ENCODE measurements at places on chromosomes 6 and 20.

- DNase-seq = no peak
These were observed 297.2 kb upstream of the NRSN1 start for GRCh38 chr6:23828861-23829260.

DNA sequence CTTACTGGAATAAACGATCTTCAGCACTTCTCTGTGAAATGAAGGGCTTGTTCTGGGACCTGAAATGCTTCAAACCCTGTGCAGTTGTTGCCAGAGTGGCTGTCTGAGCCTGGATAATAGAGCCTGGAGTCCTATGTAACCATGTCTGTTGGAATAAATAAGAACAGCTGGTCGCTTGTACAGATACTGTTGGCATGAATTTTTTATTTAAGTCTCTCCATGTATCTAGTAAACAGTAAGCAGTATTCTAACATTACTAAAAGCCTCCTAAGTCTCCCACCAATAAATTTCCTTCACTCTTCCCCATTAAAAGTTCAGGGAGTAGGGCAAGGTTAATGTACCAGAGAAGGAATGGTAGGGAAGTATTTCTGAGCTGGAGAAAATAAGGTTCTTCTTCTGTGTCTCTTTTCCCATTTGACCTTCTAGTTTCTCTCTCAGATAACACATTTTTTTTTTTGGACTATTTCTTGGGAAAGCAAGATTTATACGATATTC lies 227.5 kb downstream of the PRL start:
- DNase-seq = no peak

DNA sequence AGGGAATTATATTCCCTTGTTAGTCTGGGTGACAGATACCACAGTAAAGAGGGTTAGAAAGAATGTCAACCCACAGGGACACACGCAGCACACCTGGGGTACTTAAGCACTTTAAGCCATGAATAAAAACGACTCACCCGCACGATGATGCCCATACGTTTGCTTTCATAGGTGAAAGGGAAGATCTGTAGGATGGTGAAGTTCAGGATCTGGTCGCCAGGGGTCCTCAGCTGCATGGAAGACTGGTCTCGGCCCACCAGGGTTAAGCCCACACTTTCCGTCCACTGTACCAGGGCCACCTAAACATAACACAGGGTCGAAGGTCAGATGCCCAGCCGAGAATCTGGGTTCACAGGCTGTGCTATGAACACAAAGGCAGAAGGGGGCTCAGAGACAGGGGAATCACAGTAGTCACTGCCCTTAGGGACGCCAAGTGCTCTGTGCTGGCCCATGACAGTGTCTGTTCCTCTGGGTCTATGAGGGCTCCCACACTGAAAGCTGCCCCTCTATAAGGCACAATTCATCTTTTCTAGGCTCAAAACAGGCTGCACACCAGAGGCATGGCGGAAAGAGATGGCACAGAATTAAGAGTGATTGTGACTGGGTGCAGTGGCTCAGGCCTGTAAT lies 96.8 kb upstream of the NFATC2 start:
- DNase-seq = peak; percentile 66

DNA sequence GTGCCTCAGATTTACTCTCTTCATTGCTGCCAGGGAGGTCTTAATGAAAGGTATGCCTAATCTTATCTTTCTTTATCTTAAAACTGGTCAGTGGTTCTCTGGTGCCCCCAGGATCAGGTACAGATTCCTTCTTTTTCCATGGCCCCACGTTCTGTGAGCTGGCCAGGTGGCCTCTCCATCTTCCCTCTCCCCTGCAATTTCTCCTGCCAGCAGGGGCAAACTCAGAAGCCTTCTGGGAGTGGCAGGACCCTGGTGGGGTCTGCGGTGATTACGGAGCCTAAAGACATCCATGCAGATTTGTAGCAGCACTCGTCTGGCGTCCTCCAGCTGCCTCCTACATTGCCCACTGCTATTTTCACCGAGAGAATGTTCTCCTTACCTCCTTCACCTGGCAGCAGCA lies 95.8 kb downstream of the CCDC170 start:
- no peak for DNase-seq

GRCh38 chr6:73732845-73733675 lies 37.1 kb downstream of the CD109 start:
- DNase-seq = peak; percentile 61

GRCh38 chr6:42354702-42355101 lies 97.0 kb downstream of the TRERF1 start:
- no peak for DNase-seq

DNA sequence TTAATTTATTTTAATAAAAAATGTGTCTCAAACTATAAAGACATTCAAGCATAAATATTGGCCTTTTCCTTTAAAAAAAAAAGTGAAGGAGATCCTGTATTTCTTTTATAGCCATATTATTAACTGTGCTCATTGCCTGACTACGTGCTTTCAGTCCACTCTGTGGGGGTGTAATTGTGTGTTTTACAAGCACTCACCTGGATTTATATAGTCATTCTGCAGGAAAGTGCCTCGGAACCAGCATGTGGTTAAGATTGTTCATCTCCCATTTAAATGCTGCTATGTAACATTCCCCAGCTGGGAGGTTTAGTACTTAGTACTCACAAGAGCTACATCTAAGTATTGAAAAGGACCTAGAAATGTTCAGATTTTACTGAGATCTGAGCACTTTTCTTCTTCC lies 47.9 kb upstream of the SLC22A16 start:
- DNase-seq = no peak

DNA sequence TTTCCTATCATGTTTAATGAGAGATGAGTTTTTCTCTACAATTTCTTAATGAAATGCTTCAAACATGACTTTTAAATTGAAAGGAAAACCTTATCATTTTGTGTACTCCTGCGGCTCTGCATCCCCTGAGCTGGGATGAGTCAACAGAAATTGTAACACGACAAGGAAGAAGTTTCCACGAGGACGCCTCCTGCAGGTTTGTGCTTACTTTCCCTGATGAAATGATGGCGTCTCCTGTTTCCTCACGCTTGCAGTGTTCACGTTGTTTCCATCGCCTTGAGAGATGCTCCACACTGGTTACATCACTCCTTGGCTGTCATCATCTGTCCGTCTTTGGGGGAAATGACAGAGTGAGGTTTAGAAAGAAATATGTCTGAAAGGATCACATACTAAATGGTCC lies 233.7 kb upstream of the ZFP64 start:
- no peak for DNase-seq

- DNase-seq = no peak
These were observed 34.0 kb upstream of the SEC63 start for GRCh38 chr6:107991772-107992550.

DNA sequence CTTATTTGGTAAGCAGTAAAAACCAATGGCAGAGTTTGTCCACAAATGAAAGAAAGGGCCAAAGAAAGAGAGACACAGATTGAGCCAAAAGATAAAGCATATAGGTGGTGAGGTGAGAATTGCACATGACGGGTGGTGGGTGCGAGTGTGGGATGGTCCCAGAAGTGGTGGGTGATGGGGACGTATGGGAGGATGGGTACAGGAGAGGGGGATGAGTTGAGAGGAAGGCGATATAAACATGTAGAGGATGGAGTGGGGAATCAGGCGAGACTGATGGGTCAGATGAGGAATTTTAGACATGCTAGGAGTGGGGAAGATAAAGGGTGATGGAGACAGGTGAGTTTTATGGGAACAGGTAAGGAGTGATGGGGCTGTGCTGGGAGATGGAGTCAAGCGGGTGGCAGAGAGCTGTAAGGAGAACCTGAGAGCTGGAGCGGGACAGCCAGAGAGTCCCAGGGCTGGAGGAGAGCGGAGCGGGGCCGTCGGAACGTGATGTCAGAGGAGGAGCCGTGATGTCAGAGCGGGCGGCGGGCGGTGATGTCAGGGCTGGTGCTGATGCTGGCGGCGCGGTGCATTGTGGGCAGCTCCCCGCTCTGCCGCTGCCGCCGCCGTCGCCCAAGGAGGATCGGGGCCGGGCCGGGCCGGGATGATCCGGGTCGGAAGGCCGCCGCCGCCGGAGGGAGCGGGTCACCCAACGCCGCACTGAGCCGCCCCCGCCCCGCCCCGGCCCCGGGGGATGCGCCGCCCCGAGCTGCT lies at the start of gene TTBK1:
Gene TTBK1, plus strand, starts transcription at position 574 of the 756 bp plus-strand sequence. CDS start 3,180 bp downstream, outside the sequence.
- no peak for DNase-seq

DNA sequence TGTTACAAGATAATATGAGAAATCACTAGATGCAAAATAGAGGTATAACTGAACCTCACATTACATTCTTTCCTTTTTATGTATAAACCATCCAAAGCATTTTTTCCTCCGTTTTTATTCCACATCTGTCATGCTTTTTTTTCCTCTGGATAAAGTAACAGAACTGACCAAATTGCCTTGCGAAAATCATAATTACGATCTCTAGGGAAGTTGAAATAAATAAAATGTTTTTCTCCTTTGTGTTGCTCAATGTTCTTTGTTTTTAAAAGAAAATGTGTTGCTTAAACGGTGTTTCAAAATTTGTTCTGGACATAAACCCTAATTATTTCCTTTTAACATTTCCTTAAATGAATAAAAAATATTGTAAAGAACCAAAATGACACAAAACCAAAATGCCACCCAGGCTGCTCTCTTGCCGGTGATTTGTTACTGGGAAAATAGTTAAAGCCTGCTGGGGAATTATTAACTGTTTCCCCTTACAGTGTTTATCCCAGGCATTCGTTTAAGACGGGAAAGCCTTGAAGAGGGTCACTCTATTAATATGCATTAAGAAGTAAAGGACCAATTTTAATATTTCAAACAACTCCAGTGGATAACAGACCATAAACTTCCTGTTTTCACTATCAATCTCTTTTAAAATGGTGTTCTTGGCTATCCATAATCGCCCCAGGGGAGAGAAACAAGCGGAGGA lies 1.7 kb upstream of the ADGRB3 start:
- no peak for DNase-seq

- no peak for DNase-seq
These were observed 98.8 kb downstream of the ASXL1 start for GRCh38 chr20:32456869-32457478.

- no peak for DNase-seq
These were observed 25.9 kb upstream of the TULP4 start for GRCh38 chr6:158286413-158286812.

DNA sequence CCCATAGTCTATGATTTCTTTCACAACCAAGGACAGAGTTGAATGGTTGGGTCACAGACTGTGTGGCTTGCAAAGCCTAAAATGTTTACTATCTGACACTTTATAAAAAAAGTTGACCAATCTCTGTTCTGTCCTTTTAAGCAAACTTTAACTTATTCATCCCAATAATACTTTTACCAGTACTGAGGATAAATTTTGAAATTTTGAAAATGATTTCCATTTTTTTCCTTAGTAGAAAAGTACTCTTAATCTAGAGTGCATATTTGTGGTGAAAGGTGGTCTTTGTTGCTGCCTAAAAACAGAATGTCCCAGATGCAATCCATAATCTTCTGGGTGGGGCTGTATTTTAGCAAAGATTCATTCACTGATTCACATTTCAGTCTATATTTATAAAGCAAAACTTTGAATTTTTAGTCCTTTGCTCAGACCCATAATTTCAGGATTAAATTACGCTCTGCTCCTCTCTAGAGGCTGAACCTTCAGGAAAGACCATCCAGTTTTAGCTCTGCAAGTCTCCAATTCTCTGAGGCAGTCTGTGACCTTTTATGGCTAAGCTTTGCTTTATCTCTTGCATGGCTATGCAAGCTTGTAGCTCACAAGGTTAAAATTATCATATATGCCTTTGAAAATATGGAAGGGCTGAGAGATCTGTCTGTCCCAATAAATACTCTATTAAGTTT lies 573.5 kb downstream of the COL12A1 start:
- DNase-seq = no peak

- DNase-seq = no peak
These were observed 9.2 kb downstream of the TUBB2A start for GRCh38 chr6:3147914-3148757.

DNA sequence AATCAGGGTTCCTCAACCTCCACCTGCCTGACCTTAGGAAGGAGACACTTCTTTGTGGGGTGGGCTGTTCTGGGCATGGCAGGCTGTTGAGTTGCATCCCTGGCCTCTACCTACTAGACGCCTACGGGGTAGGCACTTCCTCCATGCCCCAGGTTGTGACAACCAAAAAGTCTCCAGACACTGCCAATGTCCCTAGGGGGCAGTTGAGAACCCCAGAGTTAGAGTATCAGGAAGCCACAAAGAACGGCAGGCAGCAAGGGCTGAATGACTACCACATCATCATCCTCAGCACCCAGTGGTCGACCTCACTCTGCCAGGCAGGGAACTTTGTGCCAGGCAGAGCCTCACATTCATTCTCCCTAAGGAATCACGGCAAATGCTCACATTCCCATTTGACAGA lies 21.5 kb downstream of the PMEPA1 start:
- DNase-seq = no peak

GRCh38 chr20:61493798-61494305 lies 241.8 kb downstream of the CDH4 start:
- DNase-seq = no peak

- DNase-seq = no peak
These were observed 138.1 kb downstream of the TFAP2A start for GRCh38 chr6:10276660-10277287.

DNA sequence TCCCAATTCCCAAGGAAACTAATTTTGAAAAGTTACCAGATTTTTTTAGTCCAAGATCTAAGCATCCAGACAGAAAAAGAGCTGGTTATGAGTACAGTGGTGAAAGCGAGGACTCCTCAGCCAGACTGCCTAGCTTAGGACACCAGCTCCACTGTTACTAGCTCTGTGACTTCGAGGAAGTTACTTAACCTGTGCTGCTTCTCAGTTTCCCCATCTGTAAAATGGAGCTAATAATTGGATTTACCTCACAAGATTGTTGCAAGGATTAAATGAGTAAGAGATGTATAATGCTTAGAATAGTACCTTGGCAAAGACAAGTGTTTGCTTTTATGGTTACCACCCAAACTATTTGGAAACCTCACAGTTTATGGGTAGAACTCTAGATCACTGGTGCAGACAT lies 1.1 kb downstream of the NT5DC1 start:
- no peak for DNase-seq

DNA sequence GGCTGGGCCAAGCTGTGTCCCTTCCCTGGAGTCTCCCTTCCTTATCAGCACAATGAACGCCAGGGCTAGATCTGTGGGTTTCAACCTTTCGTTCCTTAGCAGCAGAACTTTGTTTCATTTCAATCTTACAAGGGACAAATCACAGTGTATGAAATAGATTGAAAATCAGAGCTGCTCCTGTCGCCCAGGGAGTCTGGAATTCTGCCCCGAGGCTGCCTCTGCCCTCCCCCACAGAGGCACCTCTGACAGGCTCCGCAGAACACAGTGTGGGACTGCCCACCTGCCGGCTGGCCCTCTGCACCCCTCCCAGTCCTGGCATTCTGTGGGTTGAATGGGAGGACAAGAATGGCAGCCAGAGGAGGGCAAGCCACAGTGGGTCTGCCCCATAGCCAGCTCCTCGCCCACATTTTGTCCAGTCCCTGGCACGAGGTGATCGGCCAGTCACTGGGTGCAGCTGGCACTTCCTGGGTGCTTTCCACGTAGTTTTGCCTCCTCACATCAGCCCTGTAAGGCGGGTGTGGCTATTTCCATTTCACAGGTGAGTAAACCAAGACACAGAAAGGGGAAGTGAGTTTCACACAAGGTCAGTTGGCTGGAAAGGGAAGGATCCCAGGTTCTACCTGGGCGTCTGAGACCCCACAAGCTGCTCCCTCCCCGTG lies 26.1 kb downstream of the MANBAL start:
- no peak for DNase-seq

- DNase-seq = peak; percentile 57
These were observed 50.4 kb downstream of the HLA-DPB1 start for GRCh38 chr6:33126101-33126714.

Data from stimulated activated CD4-positive, alpha-beta T cell treated with anti-CD3 and anti-CD28 coated beads, Interleukin-4, amount 100 ng/mL, for 48 hours (primary cell).